ENCODE measurements at places on chromosomes 7 and 10. TPM values are rescaled to one million over a fixed set of nuclear protein-coding genes. Genes with fewer than 3 reads are reported as not detected.

The BET1 gene
- 20.8 TPM for total RNA-seq

The STOX1 gene
- 0.36 TPM for total RNA-seq

The FAM25C gene
- not detected for total RNA-seq

The PTPN20 gene
- 0.47 TPM for total RNA-seq

The CLDN4 gene
- 0.20 TPM for total RNA-seq

The HTRA1 gene
- not detected for total RNA-seq

- no peak for DNase-seq
- H3K27ac ChIP-seq, result peak overlapping the region; percentile 50
- H3K27me3 ChIP-seq, result peaks cover 7% of the 10 kb centered on the region
- H3K4me3 ChIP-seq, result peak overlapping the region; percentile 15
- no peaks in the 10 kb centered on the region for H3K36me3 ChIP-seq
- peaks cover 22% of the 10 kb centered on the region for H3K4me1 ChIP-seq
Observed at GRCh38 chr10:114911052-114911711, 26.8 kb upstream of the TRUB1 start.

DNA sequence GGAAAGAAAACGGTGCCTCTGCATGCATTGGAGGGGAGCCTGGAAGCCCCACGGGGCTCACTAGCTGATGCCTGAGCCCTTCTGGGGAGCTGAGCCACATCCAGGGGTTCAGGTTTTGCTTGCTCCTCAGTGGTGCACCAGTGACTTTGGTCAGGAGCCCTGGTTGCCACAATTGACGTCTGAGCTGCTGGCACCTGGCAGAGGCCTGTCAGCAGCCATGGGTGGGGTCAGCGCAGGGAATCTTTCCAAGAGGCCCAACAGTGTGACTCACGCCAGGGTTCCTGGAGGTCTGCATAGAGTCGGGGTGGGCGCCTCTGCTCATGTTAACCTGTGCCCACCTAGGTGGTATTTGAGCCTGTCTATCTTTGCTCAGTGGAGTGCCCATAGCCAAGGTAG, 138.7 kb downstream of the NEURL1 start:
- no peak for DNase-seq
- H3K4me3 ChIP-seq, result no peak overlapping the region
- H3K27ac ChIP-seq, result no peak overlapping the region
- no peaks in the 10 kb centered on the region for H3K27me3 ChIP-seq
- H3K36me3 ChIP-seq, result no peaks in the 10 kb centered on the region

DNA sequence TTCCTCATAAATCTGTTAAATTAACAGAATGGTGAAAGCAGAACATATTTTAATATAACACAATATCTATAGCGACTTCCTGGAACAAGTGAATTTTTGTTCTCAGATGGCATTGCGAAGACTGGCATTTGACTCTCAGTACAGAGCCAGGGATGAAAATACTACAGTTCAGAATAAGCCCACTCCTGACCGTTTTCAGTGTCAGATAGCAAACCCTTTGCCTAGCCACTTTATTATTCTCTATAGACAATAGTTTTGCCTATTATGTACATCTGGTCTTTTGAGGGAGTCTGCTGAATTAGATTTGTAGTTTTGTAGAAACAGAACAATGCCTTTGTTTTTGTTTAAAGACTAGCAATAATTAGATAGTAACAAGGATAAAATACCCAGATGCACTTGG, 2.3 kb downstream of the MINPP1 start:
- peaks cover 11% of the 10 kb centered on the region for H3K36me3 ChIP-seq
- peaks cover 32% of the 10 kb centered on the region for H3K4me1 ChIP-seq
- no peak for DNase-seq
- H3K27me3 ChIP-seq, result no peaks in the 10 kb centered on the region
- no peak overlapping the region for H3K4me3 ChIP-seq

DNA sequence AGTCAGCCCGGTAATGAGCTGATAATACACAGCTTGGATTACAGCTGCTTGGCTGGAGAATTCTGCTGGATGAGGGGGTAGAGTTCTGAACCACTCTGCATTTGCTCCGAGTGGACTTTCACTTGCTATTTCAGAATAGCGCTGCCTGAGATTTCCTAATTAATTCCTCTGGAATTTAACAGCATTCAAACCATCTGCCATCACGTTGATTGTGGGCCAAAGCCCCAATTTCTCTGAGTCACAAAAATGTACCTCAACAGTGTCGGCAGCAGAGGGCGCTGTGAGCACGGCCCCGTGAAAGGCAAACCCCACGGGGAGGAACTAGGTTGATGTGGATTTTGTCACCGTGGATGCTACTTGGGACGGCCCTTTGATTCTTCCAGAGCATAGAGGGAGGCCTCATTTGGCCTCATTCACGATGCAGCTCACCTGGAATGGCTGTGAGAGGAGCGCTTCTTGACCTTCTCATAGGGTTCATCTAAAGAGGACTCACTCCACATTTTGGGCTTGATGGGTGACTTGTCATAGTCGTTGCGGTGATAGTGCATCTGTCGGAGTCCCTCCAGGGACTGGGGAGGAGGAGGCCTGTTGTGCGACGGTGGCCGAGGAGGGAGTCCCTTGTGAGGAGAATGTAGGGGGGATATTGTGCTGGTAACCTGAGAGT, 73.3 kb downstream of the PRPF18 start:
- H3K27ac ChIP-seq, result peak overlapping the region; percentile 63
- peaks cover 14% of the 10 kb centered on the region for H3K4me1 ChIP-seq
- H3K36me3 ChIP-seq, result no peaks in the 10 kb centered on the region
- DNase-seq, result peak; percentile 72
- H3K4me3 ChIP-seq, result peak overlapping the region; percentile 62

DNA sequence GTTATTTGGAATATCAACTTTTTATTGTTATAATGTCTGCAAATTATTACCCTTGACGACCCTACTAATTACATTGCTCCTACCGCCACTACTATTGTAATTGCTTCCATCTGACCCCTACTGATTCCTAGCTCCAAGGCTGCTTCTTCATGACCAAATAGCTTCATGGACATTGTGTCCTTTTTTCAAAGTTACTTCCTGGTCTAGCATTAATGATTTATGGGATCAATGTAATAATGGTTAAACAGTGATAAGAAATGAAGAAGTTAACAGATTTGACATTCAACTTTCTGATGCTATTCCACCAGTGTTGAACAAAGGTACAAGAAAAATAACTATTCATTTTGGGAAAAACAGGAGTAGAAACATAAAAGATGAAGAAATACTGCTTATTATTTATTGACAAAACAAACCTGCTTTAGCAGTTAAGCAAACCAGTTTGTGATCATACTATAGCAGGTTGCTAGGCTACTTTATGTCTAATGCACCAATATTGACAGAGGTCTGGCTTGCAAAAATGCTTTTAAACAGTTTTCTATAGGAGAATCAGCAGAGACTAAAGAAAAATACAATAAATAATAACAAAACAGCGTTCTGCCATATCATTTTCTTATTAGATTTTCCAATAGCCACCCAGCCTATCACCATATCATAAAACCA, 125.8 kb downstream of the PCLO start:
- H3K27ac ChIP-seq, result no peak overlapping the region
- no peaks in the 10 kb centered on the region for H3K27me3 ChIP-seq
- DNase-seq, result no peak
- no peak overlapping the region for H3K4me3 ChIP-seq
- no peaks in the 10 kb centered on the region for H3K36me3 ChIP-seq
- no peaks in the 10 kb centered on the region for H3K4me1 ChIP-seq

- H3K27ac ChIP-seq, result no peak overlapping the region
- no peak for DNase-seq
- peaks cover 21% of the 10 kb centered on the region for H3K4me1 ChIP-seq
- H3K4me3 ChIP-seq, result no peak overlapping the region
Observed at GRCh38 chr10:79292026-79292766, 55.1 kb upstream of the PPIF start.

DNA sequence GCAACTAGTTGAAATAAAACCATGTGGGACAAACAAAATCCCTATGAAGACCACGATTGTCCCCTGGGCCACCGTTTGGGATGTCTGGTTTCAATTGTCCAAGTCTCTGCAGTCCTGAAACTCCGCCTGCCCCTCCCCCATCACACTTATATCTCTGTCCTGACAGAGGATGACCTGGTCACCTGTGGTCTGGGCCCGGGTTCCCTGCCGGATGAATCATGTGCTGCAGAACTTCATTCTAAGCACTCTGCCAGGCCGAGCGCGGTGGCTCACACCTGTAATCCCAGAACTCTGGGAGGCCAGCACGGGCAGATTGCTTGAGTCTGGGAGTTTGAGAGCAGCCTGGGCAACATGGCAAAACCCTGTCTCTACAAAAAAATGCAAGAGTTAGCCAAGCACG, 91.1 kb downstream of the COL13A1 start:
- no peaks in the 10 kb centered on the region for H3K4me1 ChIP-seq
- no peak overlapping the region for H3K4me3 ChIP-seq
- H3K27ac ChIP-seq, result no peak overlapping the region
- DNase-seq, result no peak
- no peaks in the 10 kb centered on the region for H3K27me3 ChIP-seq

DNA sequence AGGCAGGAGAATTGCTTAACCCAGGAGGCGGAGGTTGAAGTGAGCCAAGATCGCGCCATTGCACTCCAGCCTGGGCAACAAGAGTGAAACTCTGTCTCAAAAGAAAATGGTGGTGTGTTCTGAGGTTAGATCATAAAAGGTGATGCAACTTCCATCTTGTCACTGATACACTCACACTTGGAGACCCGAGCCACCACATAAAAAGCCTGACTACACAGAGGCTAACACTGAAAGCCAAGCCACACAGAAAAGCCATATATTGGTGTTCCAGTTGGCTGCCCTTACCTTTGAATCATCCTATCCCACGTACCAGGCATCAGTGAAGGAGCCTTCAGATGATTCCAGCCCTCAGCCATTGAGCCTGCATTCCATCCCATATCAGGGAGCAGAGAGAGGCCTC, 4.0 kb downstream of the MORN4 start:
- no peaks in the 10 kb centered on the region for H3K36me3 ChIP-seq
- H3K4me1 ChIP-seq, result peaks cover 14% of the 10 kb centered on the region
- no peaks in the 10 kb centered on the region for H3K27me3 ChIP-seq
- no peak overlapping the region for H3K27ac ChIP-seq

DNA sequence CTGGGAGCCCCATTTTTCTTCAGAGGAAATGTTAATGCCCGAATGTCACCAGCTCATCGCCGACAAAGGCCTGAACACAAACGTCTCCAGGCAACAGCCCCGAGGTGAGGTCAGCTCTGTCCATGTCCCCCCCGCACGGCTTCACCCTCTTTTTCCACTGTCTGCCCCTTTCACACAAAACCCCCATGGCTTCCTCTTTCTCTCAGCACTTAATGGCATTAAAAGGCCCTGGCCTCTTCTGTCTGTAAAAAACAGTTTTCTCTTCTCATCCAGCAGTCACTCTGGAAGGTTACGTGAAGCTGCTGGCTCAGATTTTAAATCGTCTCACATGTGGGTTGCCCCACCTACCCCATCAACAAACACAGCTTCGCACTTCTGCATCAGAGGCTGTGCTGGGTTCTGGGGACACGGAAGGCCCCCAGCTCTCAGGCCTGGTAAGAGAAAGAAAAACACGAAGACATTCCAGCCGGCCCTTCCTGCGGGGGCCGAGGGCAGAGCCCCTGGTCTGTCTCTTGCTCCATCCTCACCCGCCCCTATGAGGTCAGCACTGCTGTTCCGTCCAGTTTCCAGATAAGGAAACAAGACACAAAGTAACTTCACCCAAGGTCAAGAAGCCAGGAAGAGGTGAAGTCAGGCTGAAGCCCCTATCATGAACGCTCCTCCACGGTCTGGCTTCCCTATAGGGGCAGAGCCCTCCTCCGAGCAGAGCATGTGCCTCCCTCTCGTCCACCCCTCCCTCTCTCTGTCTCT, 91.1 kb upstream of the PDGFA start:
- peak; percentile 71 for DNase-seq
- no peaks in the 10 kb centered on the region for H3K27me3 ChIP-seq
- peak overlapping the region; percentile 94 for H3K27ac ChIP-seq
- H3K4me3 ChIP-seq, result peak overlapping the region; percentile 74
- H3K4me1 ChIP-seq, result peaks cover 76% of the 10 kb centered on the region
- H3K36me3 ChIP-seq, result peaks cover 75% of the 10 kb centered on the region

DNA sequence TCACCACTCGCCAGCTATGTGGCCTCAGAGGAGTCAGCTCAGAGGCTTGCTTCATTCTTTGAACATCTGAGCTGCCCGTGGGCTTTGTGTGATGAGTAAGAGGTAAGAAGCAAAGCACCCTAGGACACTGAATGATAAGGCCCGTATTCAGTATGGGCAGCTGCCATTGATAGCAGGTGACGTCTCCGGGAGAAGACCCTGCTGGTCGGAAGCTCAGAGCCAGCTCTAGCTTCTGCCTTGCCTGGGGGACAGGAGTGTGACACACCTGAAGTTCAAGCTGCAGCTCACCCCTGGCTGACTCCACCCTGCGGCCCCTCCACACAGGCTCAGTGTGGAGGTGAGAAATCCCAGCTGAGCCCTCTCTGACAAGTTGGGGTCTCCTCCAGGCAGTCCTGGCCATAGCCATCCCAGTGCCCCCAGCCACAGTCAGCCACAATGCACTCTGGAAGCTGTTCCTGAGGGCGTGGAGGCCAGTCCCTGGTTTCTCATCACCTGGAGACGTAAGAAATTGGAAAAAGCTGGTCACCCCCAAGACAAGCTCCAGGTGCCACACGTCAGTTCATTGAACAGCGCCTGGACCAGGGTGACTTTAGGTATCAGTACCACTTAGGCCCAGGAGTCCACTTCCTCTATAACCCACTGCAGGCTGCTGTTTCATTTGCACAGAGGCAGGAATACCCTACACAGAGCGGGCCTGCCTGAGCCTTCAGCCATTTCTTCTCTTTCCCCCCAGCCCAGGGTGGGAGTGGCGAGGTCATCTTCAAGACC, 164.9 kb upstream of the RHEB start:
- H3K27me3 ChIP-seq, result no peaks in the 10 kb centered on the region
- H3K27ac ChIP-seq, result no peak overlapping the region
- DNase-seq, result no peak
- peaks cover 4% of the 10 kb centered on the region for H3K4me1 ChIP-seq

- no peak overlapping the region for H3K27ac ChIP-seq
- H3K4me1 ChIP-seq, result no peaks in the 10 kb centered on the region
- H3K27me3 ChIP-seq, result peaks cover 2% of the 10 kb centered on the region
- no peaks in the 10 kb centered on the region for H3K36me3 ChIP-seq
- H3K4me3 ChIP-seq, result no peak overlapping the region
Observed at GRCh38 chr7:116752305-116753074, 80.5 kb downstream of the MET start.

DNA sequence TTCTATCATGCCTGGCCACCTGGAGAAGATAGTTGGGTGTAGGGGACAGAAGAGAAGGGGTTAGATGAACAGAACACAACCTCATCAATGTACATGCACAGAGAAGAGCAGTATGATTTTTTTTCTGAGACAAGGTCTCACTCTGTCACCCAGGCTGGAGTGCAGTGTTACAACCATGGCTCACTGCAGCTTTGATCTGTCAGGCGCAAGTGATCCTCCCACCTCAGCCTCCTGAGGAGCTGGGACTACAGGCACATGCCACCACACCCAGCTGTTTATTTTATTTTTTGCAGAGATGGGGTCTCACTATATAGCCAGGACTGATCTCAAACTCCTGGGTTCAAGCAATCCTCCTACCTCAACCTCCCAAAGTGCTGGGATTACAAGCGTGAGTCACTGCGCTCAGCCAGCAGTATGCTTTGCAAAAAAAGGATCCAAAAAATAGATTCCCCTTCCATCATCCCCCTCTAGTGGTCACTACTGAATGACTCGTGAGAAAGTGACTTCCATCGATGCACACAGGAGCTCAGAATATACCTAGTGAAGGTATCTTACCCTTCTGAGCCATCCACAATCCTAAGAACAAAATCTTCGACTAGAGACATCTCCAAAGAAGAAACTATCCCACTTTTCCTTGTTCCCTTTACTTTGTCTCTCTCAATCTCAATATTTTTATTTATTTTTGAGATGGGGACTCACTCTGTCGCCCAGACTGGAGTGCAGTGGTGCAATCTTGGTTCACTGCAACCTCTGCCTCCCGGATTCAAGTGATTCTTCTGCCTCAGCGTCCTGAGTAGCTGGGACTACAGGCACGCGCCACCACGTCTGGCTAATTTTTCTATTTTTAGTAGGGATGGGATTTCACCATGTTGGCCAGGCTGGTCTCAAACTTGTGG, 21.0 kb downstream of the ZCWPW1 start:
- no peak overlapping the region for H3K27ac ChIP-seq
- H3K4me1 ChIP-seq, result peaks cover 6% of the 10 kb centered on the region
- DNase-seq, result peak; percentile 59

Data from activated CD8-positive, alpha-beta T cell treated with anti-CD3 and anti-CD28 coated beads for 36 hours (primary cell).